ENCODE measurements at places on chromosomes 11 and 22.

- peaks cover 21% of the 10 kb centered on the region for H3K4me1 ChIP-seq
- DNase-seq: no peak
- H3K27ac ChIP-seq: no peak overlapping the region
- H3K27me3 ChIP-seq: peaks cover 6% of the 10 kb centered on the region
- H3K4me3 ChIP-seq: no peak overlapping the region
- no peaks in the 10 kb centered on the region for H3K36me3 ChIP-seq
These were observed 10.2 kb upstream of the OAF start for GRCh38 chr11:120200677-120201076.

DNA sequence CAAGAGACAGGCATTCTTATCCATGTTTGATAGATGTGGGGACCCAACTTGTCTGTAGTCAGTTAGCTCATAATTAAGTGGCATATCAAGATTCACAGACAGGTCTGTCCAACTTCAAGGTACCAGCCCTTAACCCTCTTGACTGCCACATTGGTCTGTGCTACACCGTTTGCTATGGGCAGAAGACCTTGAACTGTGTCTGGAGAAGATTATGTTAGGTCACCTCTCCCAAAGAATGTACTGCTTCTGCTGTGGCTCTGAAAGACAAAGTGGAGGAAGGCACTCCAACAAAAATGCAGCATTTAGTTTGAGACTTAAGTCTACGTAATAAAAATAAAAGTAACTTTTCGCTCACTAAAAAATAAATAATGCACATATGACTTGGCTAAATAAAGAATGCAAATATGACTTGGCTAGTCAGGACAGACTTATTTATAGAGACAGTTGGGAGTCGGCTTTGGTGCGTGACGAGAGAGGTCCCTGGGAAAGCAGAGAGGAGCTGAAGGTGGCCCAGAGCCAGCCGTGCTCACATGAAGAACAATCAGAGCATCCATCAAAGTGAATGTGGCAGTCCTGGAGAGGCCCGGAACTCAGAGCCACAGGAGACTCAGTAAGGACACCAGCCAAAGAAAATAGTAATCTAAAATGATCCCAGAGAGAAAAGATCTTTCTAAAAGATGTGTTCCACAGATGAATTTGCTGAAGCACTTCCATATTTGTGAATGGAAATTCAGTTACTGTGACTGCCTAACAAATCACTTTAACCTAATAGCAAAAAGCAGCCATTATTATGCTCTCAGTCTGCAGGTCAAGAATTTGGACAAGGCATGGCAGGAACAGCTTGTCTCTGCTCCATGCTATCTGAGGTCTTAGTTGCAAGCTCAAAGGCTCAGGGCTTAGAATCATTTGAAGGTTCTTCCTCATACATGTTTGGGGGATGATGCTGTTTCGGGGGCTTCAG, 35.0 kb downstream of the CWC15 start:
- peak overlapping the region; percentile 12 for H3K4me3 ChIP-seq
- peak; percentile 81 for DNase-seq
- H3K36me3 ChIP-seq: no peaks in the 10 kb centered on the region

GRCh38 chr11:96472085-96472484, 82.3 kb downstream of the JRKL start:
- no peaks in the 10 kb centered on the region for H3K27me3 ChIP-seq
- H3K36me3 ChIP-seq: no peaks in the 10 kb centered on the region
- no peak overlapping the region for H3K4me3 ChIP-seq
- no peak for DNase-seq
- no peaks in the 10 kb centered on the region for H3K4me1 ChIP-seq

DNA sequence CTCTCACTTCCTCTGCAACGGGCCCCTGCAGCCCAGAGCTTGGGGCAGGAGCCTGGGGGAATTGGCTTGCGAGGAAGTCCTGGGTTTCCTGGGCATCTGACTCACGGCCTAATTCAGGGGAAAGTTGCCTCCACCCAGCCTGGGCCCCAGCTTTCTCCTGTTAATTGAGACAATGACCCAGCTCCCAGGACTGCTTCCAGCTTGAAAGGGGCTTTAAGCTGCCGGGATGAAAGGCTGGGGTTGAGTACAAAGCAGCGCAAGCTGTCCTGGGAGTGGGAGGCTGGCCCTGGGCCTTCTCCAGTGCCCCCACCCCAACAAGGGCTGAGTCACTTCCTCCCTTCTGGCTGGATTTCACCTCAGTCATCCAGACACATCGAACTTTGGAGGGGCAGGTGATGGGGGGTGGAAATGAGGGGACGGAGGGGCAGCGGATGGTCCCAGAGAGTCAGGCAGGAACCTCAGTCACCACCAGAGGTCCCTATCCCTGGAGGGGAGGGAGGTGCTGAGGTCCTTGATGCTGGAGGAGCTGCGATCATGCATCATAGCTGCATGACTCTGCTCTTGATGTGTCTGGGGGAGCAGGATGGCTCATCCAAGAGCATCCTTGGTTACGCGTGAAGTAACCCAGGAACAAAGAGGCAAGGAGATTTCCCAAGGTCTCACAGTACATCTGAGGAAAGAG, 30.1 kb upstream of the OAF start:
- H3K4me1 ChIP-seq: peaks cover 18% of the 10 kb centered on the region
- peaks cover 23% of the 10 kb centered on the region for H3K27me3 ChIP-seq
- peak; percentile 56 for DNase-seq
- H3K4me3 ChIP-seq: peak overlapping the region; percentile 48
- no peak overlapping the region for H3K27ac ChIP-seq
